ENCODE measurements at places on chromosomes 1 and 21.

DNA sequence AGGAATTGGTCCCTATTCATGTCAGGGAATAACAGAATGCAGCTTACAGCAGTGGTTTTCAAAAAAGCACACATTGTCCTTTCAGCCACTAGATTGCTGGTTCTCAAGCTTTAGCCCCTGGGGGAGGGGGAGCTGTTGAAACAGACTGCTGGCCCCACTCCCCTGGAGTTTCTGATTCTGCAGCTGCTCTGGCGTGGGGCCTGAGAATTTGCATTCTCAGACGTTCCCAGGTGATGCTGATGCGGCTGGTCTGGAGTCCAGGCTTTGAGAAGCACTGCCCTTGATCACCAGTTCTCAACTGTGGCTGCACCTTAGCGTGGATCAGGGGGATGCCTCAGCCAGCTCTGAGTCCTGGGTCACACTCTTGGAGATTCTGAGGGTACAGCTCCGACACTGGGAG, 62.7 kb upstream of the LAPTM5 start:
- H3K27ac ChIP-seq: no peak overlapping the region
- H3K4me1 ChIP-seq: peaks cover 50% of the 10 kb centered on the region
- no peak overlapping the region for H3K4me3 ChIP-seq
- no peaks in the 10 kb centered on the region for H3K27me3 ChIP-seq

GRCh38 chr1:27366113-27366410, 699 bp downstream of the MAP3K6 start:
- DNase-seq: peak; percentile 89
- H3K4me1 ChIP-seq: peaks cover 18% of the 10 kb centered on the region
- peaks cover 26% of the 10 kb centered on the region for H3K36me3 ChIP-seq
- peak overlapping the region; percentile 94 for H3K27ac ChIP-seq
- peaks cover 6% of the 10 kb centered on the region for H3K27me3 ChIP-seq

DNA sequence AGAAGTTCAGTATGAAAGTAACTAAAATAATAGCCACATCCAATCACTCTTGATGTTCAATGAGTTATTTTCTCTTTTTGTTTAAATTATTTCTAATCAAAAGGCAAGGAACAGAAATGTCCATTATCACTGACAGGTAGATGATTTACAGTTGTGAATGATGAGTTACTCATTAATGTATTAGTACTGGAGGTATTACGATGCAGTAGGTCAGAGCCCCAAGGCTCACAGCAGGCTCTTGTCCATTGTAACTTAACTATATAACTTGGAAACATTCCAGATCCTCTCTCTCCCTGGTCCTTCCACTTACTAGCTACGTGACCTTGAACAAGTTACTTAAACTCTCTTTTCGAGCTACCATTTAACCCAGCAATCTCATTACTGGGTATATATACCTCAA, 39.5 kb downstream of the CRB1 start:
- no peaks in the 10 kb centered on the region for H3K36me3 ChIP-seq
- peaks cover 25% of the 10 kb centered on the region for H3K4me1 ChIP-seq
- no peak for DNase-seq
- no peak overlapping the region for H3K27ac ChIP-seq

DNA sequence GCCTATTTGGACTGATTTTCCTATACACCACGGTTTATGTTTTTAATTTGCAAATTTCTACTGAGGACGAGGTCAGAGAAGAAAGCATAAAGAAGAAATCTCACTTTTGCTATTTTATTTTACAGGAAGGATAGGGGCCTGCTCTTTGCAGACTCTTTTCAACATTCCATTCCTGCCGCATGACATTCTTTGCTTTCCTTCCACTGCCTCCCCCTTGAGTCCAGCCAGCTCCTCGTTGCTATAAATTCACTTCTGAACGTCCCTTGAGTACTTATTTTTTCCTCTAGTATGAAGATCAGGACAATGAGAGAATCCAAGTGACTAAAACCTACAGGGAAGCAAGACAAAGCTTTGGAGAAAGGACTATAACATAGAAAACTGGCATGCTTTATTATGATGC, 53.4 kb upstream of the PTGFR start:
- no peaks in the 10 kb centered on the region for H3K4me1 ChIP-seq
- no peaks in the 10 kb centered on the region for H3K27me3 ChIP-seq
- no peak for DNase-seq

GRCh38 chr1:37240897-37241296, 206.6 kb upstream of the GRIK3 start:
- H3K4me1 ChIP-seq: no peaks in the 10 kb centered on the region
- no peak for DNase-seq
- H3K4me3 ChIP-seq: no peak overlapping the region
- no peaks in the 10 kb centered on the region for H3K27me3 ChIP-seq

- H3K4me1 ChIP-seq: no peaks in the 10 kb centered on the region
- H3K27ac ChIP-seq: no peak overlapping the region
- H3K36me3 ChIP-seq: no peaks in the 10 kb centered on the region
- no peak overlapping the region for H3K4me3 ChIP-seq
- no peak for DNase-seq
- no peaks in the 10 kb centered on the region for H3K27me3 ChIP-seq
Measured at GRCh38 chr1:241688940-241689368, 36.9 kb downstream of the WDR64 start.

GRCh38 chr1:27503844-27504587, 14.0 kb upstream of the WASF2 start:
- H3K27me3 ChIP-seq: no peaks in the 10 kb centered on the region
- DNase-seq: no peak
- H3K27ac ChIP-seq: peak overlapping the region; percentile 78
- H3K4me1 ChIP-seq: peaks cover 18% of the 10 kb centered on the region

- peaks cover 41% of the 10 kb centered on the region for H3K4me1 ChIP-seq
- no peak overlapping the region for H3K27ac ChIP-seq
Measured at GRCh38 chr1:54459726-54460191, 53.6 kb upstream of the SSBP3 start.

- H3K4me1 ChIP-seq: peaks cover 9% of the 10 kb centered on the region
- H3K27ac ChIP-seq: no peak overlapping the region
- H3K36me3 ChIP-seq: no peaks in the 10 kb centered on the region
- no peaks in the 10 kb centered on the region for H3K27me3 ChIP-seq
- no peak for DNase-seq
Measured at GRCh38 chr1:216742625-216743024, 19.4 kb upstream of the ESRRG start.

- no peak overlapping the region for H3K4me3 ChIP-seq
- H3K36me3 ChIP-seq: no peaks in the 10 kb centered on the region
- H3K27me3 ChIP-seq: no peaks in the 10 kb centered on the region
- no peaks in the 10 kb centered on the region for H3K4me1 ChIP-seq
Measured at GRCh38 chr1:61375082-61375880, 292.9 kb downstream of the NFIA start.
